Activated CD4-positive, alpha-beta T cell treated with anti-CD3 and anti-CD28 coated beads, Interleukin-10, Interleukin-2, amounts not matched to agents 100 ng/mL and 50 ng/mL, durations not matched to agents 16 hours and 8 hours (primary cell): ENCODE measurements at places on chromosomes 4 and X.

DNA sequence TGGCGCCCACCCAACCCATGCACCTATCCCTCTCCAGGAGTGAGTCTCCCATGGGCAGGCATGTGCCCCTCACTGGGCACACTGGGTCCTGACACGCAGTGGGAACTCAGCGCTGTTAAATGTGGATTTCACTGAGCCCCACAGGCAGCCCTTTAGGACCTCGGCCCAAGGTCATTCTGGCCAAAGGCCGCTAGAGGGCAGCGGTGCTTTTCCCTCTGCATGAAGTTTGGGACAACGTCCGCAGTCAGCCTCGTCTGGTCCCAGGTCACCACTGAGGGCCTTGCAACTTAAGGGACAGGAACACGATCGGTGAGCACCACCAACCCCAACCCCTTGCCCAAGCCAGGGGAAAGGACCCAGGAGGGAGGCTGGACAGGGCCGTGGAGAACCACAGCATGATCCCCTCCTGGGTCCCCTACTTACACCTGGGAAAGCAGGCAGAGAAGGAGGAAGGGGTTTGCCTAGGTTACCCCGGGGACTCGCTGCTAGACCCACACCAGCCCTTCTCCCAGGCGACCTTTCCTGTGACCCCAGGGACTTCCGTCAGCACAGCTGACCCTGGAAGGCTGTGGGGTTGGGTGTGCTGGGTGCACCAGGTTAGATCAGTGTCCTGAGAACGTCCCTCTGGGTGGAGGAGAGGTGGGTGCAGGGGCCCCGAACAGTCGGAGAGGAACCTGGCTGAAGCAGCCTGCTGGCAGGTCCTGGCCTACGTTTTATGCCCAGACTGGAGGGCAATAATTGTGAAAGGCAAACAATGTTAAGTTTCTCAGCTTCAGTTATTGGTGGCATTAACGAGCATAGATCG is 24.0 kb downstream of the CYTL1 start:
- DNase-seq: peak; percentile 57

- DNase-seq: no peak
Measured at GRCh38 chr4:27206009-27206408, 345.4 kb downstream of the STIM2 start.

- no peak for DNase-seq
Measured at GRCh38 chrX:139224953-139225665, 305.4 kb upstream of the F9 start.

- no peak for DNase-seq
Measured at GRCh38 chrX:49949961-49950360, 27.6 kb downstream of the CLCN5 start.

DNA sequence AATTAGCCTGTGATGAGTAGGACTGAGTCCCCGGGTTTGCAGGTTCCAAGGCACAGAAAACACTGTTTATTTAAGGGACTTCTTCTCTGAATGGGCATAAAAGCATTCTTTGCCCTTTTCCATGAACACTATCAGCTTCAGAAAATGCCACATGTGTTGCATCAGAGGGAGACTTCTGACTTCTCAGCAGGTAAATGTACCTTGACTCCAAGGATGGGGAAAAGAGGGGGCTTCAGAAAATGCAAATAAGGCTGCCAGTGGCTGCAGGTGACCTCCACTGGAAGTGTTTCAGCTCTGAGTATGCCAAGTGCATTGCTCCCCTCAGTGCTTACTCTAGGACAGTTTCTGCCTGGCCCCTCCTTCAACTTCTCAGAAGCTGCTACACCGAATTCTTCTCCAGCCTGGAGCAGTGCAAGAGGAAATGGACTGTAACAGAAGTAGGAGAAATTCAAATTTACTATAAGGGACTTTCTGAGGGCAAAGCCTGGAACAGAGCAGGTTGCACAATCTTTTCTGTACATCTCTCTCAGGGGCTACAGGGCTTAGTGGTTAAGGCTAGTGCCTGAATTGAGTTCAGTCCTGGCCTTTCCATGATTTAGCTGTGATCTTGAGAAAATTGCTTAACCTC is 233.2 kb downstream of the PTTG2 start:
- DNase-seq: no peak
